H9 (cell line): ENCODE measurements at places on chromosomes 7 and 10.

GRCh38 chr7:48289656-48290055, 118.4 kb downstream of the ABCA13 start:
- no peaks in the 10 kb centered on the region for H3K36me3 ChIP-seq
- H3K27ac ChIP-seq: no peak overlapping the region
- no peaks in the 10 kb centered on the region for H3K27me3 ChIP-seq
- no peak overlapping the region for H3K4me3 ChIP-seq

DNA sequence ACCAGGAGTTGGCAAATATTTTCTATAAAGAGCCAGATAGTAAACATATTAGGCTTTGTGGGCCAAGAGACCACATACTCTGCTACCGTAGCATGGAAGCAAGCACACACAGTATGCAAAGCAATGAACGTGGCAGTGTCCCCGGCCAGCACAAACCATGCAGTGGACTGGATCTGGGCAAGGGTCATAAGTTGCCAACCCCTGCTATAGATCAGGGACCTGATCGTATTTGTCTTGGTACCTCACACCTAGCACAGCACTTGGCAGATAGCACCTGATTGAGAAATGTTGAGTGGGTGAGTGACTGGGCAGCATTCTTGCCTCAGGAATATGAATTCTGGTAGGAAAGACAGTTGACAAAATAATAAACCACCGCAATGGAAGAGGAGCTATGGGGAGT, 331.9 kb downstream of the FGFR2 start:
- H3K4me1 ChIP-seq: no peaks in the 10 kb centered on the region
- no peak overlapping the region for H3K4me3 ChIP-seq
- H3K36me3 ChIP-seq: no peaks in the 10 kb centered on the region
- no peak overlapping the region for H3K27ac ChIP-seq
- H3K27me3 ChIP-seq: no peaks in the 10 kb centered on the region; the same call in 1 of the 2 replicates

DNA sequence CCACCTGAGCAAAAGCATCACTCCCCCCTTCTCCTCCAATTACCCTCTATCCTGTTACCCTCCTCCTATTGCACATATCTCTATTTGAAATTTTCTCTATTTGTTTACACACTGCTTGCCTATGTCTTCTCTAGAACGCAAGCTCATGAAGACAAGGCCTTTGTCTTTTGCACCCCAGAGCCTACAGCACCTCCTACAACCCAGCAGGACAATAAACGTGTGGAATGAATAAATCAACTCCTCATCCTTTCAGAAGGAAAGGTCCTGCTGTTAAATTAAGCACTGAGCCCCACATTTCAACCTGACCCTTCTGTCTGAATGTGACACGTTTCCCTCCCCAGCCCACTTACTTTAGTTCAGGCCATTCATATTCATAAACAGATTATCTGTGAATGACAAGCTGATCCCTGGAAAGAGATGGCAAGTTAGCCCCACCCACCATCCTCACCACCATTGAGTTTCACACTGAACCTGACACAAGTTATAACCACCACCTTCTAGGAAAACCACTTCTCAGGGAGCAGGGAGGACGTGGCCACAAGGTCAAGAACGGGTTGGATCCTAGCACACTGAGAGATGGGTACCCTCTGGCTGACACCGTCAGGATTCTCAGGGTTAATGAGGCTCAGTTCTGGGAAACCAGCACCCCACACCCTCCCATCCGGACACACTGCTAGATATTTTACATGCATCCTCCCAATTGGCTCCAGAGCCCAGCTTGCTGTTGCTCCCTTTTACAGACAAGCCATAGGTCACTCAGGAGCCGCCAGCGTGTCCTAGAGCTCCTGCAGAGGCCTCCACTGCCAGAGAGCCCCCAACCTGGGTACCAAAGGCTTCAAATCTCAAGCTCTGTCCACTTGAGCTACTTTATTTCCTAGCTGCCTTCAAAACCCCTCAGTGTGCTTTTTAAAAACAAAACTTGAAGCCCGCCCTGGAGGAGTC, 934 bp downstream of the PRTFDC1 start:
- H3K27me3 ChIP-seq: no peaks in the 10 kb centered on the region
- H3K4me1 ChIP-seq: peaks cover 7% of the 10 kb centered on the region
- peak overlapping the region; percentile 82 for H3K4me3 ChIP-seq
- H3K27ac ChIP-seq: no peak overlapping the region

GRCh38 chr10:124281666-124282065, 137.1 kb downstream of the OAT start:
- H3K4me3 ChIP-seq: no peak overlapping the region
- H3K27ac ChIP-seq: no peak overlapping the region
- H3K4me1 ChIP-seq: no peaks in the 10 kb centered on the region
- H3K27me3 ChIP-seq: no peaks in the 10 kb centered on the region
- no peaks in the 10 kb centered on the region for H3K36me3 ChIP-seq

GRCh38 chr10:114631090-114631665, 26.9 kb downstream of the ABLIM1 start:
- H3K27me3 ChIP-seq: peaks cover 9% of the 10 kb centered on the region
- no peak for DNase-seq
- peak overlapping the region; percentile 81 for H3K4me3 ChIP-seq
- H3K4me1 ChIP-seq: peaks cover 4% of the 10 kb centered on the region; the same call in 1 of the 2 replicates
- no peaks in the 10 kb centered on the region for H3K36me3 ChIP-seq
- no peak overlapping the region for H3K27ac ChIP-seq

DNA sequence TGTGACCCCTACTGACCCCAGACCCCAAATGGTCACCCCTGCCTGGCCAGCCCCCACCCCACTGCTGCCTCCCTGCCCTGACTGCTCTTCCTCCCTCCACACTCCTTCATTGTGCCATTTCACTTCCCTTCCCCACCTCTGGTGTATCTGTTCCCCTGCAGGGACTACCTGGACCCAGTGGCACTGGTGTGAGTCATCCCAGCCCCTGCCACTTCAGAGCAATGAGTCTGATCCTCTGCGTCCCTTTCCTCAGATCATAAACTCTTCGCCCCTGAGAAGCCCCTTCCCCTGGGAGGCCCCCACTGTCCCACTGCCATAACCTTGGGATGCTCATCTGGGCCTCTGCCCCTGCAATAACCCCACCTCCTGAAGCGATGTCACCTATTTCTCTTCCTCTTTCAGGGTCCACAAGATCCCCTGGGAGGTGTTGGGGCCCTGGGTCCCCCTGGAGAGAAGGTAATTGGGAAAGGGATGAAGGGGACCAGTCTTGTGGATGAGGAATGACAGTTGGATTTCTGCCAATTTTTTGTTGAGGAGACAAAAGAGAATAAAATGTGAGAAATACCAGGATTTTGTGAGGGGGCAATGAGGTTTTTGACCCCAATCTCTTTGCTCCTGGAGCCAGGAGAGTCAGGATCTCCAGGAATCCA, 19.1 kb upstream of the VOPP1 start:
- no peaks in the 10 kb centered on the region for H3K36me3 ChIP-seq
- no peaks in the 10 kb centered on the region for H3K27me3 ChIP-seq
- no peak for DNase-seq
- H3K4me3 ChIP-seq: no peak overlapping the region

DNA sequence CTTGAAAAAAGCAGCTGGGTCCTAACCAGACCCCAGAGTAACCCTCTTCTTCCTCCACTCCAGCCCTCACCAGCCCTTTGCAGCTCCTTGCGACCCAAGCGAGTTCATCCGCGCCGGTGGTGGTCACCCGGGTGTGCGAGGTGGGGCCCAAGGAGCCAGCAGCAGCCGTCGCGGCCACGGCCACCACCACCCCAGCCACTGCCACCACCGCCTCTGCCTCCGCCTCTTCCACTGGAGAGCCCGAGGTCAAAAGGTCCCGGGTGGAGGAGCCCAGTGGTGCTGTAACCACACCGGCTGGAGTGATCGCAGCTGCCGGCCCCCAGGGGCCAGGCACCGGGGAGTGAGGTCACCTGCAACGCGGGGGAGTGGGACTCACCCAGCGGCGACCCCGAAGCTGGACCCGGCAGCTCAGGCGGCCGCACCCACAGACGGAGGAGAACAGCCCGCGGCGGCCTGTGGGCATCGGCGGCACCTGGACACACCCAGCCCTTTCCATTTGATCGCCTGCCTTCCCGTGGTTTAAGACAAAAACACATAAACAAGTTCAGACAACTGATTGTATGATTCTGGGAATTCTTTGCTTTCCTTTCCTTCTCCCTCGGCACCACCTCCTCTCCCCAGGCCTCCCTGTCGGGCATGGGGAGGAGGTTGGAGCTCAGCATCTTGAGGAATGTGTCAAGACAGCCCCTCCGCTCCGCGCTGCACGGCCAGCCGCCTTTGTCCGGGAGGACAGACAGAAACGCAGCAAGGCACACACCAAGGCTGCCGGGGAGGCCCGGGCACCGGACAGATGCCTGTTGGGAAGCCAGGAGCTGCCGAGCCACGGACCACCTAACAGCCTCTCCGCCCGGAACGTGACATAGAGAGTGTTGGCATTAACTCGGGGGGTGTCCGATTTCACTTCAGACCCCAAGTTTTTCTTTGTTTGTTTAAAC, 13.0 kb upstream of the AP5Z1 start:
- no peaks in the 10 kb centered on the region for H3K27me3 ChIP-seq
- no peak overlapping the region for H3K27ac ChIP-seq
- no peak overlapping the region for H3K4me3 ChIP-seq
- no peaks in the 10 kb centered on the region for H3K4me1 ChIP-seq
- peaks cover 11% of the 10 kb centered on the region for H3K36me3 ChIP-seq

DNA sequence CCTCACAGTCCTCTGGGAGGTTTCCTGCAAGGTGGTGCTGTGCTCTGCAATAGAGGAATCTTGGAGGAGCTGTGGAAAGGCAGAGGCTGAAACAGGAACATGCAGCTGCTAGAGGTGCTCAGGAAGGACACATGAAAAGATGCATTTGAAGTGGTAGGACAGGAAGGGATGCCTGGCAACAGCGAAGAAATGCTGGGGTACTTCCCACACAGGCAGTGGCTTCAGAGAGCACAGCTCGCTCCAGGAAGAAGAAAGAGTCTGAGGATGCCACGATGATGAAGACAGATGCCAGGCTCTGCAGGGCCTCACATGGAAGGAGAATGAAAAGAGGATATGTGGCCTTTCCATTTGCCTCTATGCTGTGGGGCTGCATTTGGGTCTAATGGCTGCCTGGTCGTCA, 77.0 kb upstream of the TMEM72 start:
- H3K36me3 ChIP-seq: no peaks in the 10 kb centered on the region
- H3K27me3 ChIP-seq: no peaks in the 10 kb centered on the region
- H3K27ac ChIP-seq: no peak overlapping the region
- no peaks in the 10 kb centered on the region for H3K4me1 ChIP-seq

DNA sequence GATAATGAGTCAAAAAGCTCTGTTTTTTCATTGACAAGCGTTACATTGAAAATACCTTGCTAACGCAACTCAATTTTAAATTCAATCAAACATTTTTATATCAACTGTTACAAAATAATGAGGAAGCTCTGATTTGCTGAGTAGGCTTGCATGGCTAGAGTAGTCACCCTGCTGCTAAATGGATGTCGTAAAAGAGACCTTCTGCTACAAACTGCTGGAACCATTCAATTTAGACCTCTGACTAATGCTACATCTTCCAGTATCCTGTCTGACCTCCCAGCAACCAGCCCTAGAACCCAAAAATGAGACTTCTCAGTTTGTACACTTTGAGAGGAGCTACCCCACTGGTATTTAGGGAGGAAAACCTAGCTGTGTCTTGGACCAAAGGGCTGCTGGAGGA, 84.0 kb upstream of the ELMO1 start:
- H3K4me3 ChIP-seq: no peak overlapping the region
- DNase-seq: no peak
- no peak overlapping the region for H3K27ac ChIP-seq
- H3K27me3 ChIP-seq: no peaks in the 10 kb centered on the region
- H3K36me3 ChIP-seq: peaks cover 28% of the 10 kb centered on the region
